ENCODE measurements at places on chromosomes 2 and 18. TPM values are rescaled to one million over a fixed set of nuclear protein-coding genes. Genes with fewer than 3 reads are reported as not detected.

GRCh38 chr2:189018631-189019030, 44.5 kb downstream of the COL3A1 start:
- DNase-seq, result no peak

DNA sequence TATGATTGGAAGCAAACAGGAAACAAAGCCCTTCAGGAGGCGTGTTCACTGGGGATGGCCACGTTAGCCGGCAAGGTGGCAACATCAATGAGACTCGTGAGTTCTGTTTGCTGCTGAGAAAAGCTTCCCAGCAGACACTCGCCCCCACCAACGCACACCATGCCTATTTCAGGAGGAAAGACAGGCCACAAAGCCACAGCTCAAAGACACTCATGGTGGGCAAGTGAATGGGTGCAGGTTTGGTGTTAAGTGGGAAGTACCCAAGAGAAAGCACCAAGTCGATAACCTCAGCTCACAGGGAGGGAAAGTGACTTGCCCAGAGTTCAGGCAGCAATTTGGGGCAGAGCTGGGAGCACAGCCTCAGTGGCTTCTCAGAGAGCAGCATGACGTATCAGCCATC, 10.5 kb upstream of the MTERF4 start:
- no peak for DNase-seq

DNA sequence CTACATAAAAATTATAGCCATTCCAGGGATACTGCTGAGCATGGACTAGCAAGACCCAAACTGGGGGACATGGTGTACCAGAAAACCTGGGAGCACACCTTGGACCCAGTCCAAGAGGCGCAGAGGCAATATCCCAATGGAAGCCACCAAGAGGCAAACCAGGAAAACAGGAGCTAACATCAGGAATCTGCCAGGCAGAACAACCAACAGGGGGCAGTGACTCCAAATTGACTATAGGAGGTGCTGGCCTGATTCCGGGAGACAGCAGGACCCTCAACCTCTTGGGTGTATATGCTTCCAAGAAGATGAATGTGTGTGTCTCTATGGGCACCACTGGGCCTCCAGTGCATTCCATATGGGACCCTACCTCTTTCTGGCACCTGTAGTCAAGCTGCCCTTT, 172.7 kb upstream of the ARL4C start:
- DNase-seq, result no peak

GRCh38 chr18:12701161-12701560, 1.4 kb downstream of the CEP76 start:
- no peak for DNase-seq

LYG1 gene
- 3.1 TPM for polyA plus RNA-seq

- no peak for DNase-seq
These were observed 900 bp downstream of the C18orf32 start for GRCh38 chr18:49486134-49486533.

DNA sequence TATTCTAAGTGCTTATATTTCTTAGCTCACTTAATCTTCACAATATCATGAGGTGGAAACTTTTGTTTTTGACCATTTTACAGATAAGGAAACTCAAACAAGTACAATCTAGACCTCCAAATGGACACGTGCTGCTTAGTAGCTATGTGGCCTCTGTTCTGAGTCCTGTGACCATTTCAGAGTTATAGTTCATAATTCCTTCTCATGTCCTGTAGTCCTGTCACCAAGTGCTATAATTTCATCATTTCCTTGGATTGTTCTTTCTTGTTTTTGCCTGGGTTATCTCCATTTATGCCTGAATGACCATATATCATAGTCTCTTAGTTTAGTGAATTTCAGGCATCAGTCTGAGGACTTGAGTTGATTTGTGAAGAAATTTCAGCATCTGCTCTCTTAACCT, 91.7 kb downstream of the NUP35 start:
- DNase-seq, result no peak

- DNase-seq, result no peak
These were observed 76.8 kb downstream of the PLA2R1 start for GRCh38 chr2:159985656-159986055.

DNA sequence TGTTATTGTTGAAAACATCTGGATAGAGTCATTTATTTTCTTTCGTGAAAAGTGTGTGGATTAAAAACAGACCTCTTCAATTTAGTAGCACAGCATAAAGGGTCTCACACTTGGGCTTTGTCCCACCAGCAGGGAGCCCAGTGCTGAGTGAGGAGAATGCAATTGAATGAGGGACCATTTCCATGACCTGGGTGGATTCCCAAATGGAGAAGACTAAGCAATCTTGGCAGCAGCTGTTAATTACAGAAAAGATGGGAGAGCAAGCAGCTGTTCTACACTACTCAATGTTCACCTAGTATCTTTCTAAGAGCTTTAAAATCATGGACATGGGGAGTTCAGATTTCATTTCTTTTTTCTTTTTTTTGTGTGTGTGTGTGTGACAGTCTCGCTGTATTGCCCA, 121.8 kb upstream of the FN1 start:
- no peak for DNase-seq

- no peak for DNase-seq
These were observed 9.1 kb upstream of the TMX3 start for GRCh38 chr18:68724021-68724420.

- DNase-seq, result no peak
These were observed 79.8 kb downstream of the PTGR3 start for GRCh38 chr18:75128911-75129716.

CD28 gene
- 2.1 TPM for polyA plus RNA-seq

GRCh38 chr2:235677937-235678336, 184.1 kb downstream of the AGAP1 start:
- no peak for DNase-seq

DNA sequence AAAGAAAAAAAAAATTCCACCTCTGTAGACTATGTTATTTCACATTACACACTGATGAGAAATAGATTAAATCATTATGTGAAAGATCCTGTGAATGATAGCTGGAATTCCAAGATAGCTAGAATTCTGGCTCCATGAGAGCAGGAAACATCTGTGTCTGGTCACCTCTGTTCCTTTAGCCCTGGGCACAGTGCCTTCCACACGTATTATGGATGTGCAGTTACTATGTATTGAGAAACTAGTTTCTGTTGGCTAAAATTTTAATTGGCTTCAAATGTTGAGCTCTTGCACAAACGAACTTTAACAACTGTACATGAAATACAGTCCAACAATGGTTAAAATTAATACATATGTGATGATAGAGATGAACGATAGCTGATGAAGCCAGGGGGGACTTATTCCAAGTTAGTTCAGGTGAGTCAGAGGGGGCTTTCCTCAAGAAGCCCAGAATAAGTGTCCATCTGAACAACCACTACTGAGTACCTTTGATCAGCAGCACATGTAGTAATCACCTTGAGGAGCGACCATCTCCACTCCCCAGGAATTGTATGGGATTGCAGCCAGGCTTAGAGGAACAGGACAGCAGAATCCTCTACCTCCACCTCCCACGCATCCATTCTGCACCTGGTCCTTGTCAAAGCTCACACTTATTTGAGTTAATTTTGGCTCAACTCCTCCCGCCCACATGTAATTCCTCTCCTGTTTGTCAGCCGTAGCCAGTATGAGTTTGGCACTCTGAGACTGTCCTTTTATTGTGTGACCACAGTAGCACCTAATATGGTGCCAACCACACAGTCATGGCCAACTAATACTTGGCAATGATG, 68.6 kb downstream of the NABP1 start:
- no peak for DNase-seq

MFSD6 gene
- polyA plus RNA-seq, result 16.7 TPM

DNA sequence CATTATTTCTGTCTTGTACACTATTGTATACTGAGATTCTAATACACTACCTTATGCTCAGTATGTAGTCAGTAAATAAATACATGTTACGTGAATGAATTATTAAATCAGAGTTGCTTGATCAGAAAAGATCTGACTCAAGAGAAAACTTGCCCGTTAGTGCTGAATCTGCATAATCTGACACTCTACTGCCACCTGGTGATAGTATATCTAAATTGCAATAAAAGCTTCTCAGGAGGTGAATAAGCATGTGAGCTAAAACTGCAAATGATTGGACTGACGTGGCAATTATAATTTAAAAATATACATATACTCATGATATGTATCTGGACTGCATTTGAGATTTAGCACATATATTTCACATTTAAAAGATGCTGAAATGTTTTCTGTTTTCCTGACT, 70.4 kb downstream of the KIAA1328 start:
- no peak for DNase-seq

DNA sequence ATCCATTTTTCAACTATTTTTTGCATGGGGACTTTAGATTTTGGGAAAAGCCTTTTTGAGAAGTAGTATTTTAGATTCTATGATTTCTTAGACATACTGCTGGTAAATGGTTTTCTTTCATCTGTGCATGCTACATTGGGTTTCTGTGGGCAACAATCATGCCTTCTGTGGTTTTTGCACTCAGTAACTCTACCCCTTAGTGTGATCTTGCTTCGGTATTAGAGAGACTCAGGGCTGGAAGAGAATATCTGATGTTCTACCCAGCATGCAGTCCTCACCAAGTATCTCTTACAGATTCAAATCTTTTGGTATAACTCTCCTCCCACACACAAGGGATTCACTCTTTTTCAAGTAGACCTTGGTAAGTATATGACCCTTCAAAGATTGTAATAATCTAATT, 183.0 kb downstream of the PMAIP1 start:
- DNase-seq, result no peak

GRCh38 chr2:176999301-176999700, 213.3 kb upstream of the HNRNPA3 start:
- DNase-seq, result no peak

DNA sequence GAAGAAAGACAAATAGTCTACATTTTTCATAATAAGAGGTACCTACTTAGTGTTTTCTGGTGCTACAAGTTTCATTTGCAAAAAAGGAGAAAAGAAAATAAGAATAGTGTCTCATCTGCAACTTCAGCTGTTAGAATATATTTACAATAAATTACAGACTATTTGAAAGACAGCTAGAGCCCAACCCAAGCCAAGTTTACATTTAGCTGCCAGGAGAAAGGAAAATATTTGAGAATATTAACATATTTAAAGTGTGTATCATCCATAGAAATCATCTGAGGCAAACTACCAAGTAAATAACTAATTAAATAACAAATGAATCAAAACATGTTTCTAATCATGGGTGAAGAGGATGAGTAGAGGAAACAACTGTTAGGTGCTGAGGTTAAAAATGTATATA, 209.2 kb upstream of the ZSWIM2 start:
- DNase-seq, result no peak

BMP10 gene
- polyA plus RNA-seq, result not detected

SPC25 gene
- 20.6 TPM for polyA plus RNA-seq

DNAJC5G gene
- polyA plus RNA-seq, result 1.7 TPM

UNC80 gene
- polyA plus RNA-seq, result 2.1 TPM

- no peak for DNase-seq
These were observed 106.4 kb downstream of the GATA6 start for GRCh38 chr18:22275706-22276333.

HNMT gene
- polyA plus RNA-seq, result 72.6 TPM

DNA sequence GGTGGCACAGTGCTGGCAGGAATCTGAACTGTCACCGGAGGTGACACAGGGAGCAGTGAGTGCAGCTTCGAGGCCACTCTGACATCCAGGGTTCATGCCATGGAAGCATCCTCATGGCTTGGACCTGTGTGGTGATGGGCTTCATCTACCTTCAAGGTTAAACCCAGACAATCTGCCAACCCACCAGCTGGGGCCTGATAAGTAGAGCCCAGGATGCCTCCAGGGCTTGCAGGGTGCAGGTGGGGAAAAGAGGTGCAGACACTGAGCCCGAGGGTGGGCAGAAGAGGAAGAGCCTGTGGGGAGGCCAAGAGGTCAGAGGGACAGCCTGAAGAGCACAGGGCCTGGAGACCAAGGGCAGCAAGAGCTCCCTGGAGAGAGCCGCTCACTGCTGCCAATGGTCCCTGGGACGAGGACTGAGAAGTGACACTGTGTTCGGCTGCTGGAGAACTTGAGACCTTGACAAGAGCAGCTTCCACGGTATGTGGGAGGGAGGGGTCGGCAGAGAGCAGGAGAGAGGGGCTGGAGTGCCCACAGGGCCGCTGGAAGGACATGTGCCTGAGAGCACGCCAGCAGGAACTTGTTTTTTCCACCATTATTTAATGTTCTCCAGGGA, 8.1 kb upstream of the HES6 start:
- no peak for DNase-seq

DSC2 gene
- polyA plus RNA-seq, result 10.4 TPM
